ENCODE measurements at places on chromosomes 5 and 9.

- no peak for DNase-seq
Observed at GRCh38 chr5:151504006-151504405, 56.6 kb downstream of the SLC36A1 start.

- DNase-seq, result no peak
Observed at GRCh38 chr9:90547896-90548295, 94.7 kb downstream of the DIRAS2 start.

- no peak for DNase-seq
Observed at GRCh38 chr9:69757996-69758675, 1.7 kb downstream of the PTAR1 start.

- DNase-seq, result no peak
Observed at GRCh38 chr9:2655411-2655901, 33.9 kb downstream of the VLDLR start.

- DNase-seq, result no peak
Observed at GRCh38 chr9:87405677-87406542, 91.8 kb upstream of the DAPK1 start.

GRCh38 chr5:66843065-66843464 is 246.9 kb downstream of the MAST4 start:
- DNase-seq, result no peak

DNA sequence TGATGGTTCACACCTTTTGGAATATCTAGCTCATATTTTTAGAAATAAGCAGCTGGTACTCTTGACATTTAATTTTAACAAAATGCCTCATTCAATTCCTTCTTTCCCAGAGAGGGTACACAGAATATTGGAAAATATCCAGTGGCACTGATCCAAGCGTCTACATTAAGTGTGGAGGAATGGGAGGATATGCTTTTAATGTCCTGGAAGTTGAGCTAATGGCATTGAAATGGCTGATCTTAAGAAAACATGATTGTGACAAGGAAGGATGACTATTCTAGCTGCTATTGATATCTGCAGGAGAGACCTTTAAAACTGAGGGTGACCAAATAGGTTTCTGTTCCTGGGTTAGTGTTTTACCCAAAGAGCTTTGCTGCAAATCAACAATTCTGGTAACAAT is 30.0 kb downstream of the ZNF366 start:
- DNase-seq, result no peak

DNA sequence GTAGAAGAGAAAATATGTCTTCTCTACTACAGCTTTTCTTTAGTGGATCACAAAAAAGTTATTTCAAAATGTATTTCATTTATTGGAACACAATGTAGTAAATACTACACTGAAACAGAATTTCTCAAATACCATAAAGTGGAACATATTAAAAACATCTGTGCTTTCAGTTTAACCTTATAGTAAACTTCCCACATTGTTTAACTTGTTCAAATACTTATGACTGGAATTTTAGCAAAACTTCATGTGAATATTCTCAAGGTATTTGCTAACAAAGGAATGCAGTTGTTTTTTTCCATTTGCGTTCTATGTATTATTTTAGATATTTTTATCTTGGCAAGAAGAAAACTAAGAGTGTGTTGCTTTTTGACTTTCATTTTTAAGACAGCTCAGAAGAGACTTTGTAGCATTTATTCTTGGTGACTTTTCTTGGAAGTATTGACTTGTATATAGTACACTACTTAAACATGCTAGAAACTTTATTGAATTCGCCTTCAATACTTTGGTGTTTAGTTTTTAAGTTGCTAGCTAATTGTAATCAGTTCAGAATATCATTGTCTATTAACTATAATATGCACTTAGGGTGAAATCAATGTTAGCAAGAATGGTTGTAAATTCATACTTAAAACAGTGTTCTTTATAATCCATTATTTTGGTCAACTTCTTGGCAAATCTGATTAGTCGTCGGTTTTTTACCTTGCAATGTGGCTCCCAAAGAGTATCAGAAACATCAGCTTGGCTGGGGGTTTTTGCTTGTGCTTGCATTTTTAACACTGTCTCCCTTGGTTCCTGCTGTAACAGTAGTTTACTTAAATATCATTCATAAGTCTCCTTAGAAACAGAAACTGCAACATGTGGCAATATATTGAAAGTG is 5.0 kb upstream of the RHOBTB3 start:
- no peak for DNase-seq

- no peak for DNase-seq
Observed at GRCh38 chr5:149392718-149393117, 13.6 kb upstream of the IL17B start.

DNA sequence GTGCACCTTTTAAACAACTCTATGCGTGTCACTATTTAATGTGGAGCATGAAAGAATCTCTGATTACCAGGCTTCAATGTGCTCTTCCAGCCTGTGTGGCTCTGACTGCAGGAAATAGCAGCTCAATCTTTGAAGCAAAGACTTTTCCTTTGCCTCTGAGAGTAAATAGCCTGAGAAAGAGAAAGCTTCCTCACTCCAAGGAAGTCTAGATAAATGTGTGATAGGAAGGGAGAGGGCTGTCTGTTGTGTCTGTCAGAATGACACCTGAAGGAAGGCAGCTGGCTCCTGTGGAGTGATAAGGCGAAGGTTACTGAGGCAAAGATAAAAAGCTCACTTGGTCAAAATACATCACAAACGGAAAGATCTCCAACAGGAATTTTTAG is 205.3 kb upstream of the HAPLN1 start:
- DNase-seq, result no peak

DNA sequence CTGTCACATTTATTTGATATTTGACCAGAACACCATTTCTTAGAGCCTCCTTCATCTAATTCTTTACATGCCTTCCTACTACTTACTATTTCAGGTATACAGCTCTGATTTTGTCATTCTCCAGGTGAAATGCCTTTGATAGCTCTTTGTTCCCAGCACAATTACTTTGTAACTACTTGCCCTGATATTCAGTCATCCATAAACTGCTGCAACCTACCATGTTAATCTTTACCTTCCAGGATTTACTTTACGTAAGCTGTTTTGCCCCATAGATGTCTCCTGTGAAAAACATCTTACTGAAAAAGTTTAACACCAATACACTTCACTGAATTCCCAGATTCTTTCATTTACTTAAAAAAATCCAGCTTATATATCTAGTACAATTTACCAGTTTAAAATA is 443.8 kb upstream of the CYLC2 start:
- no peak for DNase-seq

DNA sequence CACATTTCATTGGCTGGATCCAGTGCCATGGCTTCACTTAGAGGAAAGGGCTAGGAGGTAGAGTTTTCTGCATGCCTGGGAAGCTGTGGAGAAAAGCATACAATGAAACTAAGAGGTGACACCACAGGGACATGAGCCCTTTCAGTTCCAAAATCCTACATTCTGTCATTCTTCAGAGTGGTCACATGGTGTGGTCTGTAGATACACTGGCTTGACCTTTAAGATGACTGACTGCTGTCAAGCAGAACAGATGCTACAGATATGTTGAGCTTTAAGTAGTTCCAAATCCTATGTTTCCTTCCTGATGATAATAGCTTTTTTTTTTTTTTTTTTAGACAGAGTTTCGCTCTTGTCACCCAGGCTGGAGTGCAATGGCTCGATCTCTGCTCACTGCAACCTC is 26.2 kb downstream of the DMRT3 start:
- no peak for DNase-seq

DNA sequence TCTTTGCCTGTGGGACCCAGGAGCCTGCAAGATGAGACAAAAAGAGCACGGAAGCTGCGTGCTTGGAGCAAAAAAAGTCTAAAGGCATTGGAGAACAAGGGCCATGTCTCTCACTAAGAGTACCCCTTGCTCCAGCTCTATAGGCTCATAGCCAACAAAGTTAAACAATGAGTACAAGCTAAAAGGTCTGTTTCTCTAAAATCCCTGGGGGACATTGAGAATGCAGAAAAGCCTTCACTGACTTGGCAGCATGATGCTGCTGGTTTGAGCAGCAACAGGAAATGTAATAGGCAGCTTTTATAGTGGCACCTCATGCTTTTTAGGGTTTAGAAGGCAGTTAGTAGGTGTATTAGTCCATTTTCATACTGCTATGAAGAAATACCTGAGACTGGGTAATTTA is 287.5 kb downstream of the SMARCA2 start:
- no peak for DNase-seq

GRCh38 chr5:54270326-54270725 is 40.0 kb downstream of the ARL15 start:
- DNase-seq, result no peak

Data from stimulated activated CD4-positive, alpha-beta T cell treated with anti-CD3 and anti-CD28 coated beads, Interleukin-4, amount 100 ng/mL, for 4 hours (primary cell).